Stimulated activated CD4-positive, alpha-beta T cell treated with anti-CD3 and anti-CD28 coated beads, Interleukin-1b, Interleukin-23, amount 100 ng/mL, for 48 hours (primary cell): ENCODE measurements at places on chromosomes 1 and 21.

DNA sequence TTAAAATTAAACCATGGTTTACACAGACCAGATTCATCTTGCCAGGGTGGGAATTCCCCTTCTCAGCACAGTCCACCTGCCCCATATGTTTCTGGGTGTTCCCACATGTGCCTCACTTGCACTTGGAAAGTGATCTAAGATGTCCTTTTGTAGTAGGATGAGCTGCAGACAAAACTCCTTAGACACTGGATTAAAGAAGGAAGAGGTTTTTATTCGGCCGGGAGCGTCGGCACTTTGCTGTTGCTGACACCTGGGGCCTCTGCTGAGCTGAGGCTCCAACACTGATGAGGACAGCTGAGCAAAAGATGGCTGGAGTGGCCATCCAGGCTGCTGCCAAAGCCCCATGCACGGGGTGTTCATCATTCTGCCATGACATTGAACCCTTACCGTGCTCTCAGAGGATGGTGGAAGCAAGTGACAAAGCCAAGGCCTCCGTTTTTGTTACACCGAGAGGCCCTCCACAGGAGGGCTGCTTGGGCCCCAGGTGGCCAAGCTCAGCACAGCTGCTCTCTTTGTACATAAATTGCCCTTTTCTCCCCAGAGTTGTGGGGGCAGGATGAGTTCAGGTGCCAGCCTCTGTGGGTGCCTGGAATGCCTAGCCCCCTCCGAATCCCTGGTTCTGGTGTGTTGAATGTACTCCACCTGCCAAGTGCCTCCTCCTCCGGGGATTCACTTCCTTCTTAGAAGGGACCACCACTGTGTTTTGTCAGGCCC, 7.3 kb upstream of the ACOT11 start:
- DNase-seq = no peak

GRCh38 chr21:43892984-43893535, 28.0 kb downstream of the AGPAT3 start:
- DNase-seq = no peak

GRCh38 chr1:192272732-192273131, 44.1 kb upstream of the RGS21 start:
- no peak for DNase-seq

DNA sequence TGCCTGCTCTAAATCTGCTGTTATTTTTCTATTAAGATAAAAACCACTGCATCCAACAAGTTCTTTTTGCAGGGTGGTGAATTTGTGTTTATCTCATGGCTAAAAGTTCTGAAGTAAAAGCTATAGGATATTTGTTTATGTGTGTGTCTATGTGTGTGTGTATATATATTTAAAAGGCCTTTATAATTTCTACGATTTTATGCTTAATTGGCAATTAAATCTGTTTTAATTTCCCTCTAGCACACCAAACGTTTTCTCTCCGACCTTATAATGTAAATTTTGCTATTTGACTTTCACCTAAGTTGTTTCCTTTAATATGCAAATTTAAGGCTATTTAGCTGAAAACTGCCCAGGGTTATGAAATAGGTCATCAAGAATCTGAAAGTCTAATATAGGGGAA, 19.8 kb upstream of the HPDL start:
- DNase-seq = no peak

DNA sequence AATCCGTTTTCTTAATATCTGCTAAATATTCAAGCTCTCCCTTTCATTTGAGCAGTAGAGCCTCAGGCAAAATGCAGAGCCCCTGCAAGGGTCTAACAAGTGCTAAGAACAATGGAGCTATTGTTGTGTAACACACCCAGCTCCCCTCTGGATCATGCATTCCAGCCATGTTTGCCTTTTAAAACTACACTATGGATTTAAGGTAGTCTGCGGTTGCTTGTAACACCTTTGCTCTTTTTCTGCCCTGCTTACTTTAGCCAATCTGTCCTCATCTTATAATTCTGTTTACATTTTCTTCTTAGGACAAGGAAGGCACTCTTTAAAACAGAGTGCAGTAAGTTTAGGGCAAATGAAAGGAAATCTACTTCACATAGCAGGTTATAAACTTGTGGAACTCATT, 60.0 kb upstream of the C1orf105 start:
- no peak for DNase-seq

DNA sequence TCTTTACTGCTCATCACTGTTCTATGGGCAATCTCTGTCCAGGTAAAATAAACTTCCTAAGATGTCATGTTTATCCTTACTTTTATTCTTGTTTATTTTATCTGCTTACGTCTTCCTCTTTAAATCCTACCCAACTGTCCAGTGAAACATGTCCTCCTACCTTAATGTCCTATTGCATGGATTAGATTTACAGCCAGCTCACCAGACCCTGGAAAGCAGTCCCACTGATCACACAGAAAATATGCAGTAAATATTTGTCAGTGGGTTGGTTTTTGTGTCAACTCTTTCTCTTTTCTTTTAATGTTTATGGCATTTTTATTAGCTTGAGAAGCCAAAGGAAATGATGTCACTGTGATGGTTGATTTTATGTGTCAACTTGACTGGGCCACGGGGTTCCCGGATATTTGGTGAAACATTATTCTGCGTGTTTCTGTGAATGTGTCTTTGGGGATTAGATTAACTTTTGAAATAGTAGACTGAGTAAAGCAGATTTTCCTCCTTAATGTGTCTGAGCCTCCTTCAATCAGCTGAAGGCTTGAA, 258.3 kb downstream of the SRGAP2C start:
- DNase-seq = no peak

- peak; percentile 47 for DNase-seq
These were observed at the start of gene KCTD3 for GRCh38 chr1:215566556-215567490. TSS of gene KCTD3 (plus strand) at chr1:215567304. CDS start at chr1:215567686, 382 bp downstream.

DNA sequence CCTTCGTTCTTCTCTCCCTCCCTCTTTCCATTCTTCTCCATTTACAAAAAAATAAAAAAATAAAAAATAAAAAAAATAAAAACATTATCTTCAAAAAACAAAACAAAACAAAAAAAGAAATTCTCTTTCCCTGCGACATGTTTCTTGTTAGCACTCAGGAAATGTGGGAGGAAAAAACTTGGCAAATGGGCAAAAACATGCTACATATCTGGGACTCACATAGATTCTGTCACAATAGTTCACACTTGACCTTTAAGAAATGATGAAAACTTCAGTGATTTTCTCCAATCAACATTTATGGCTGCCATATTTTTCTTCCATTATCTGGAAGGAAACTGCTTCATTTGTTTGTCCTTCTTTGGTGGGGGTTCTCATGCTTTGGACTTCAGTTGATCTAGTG, 109.3 kb downstream of the PRKAB2 start:
- DNase-seq = no peak

GRCh38 chr21:27645285-27645684, 678.4 kb upstream of the ADAMTS5 start:
- DNase-seq = no peak

DNA sequence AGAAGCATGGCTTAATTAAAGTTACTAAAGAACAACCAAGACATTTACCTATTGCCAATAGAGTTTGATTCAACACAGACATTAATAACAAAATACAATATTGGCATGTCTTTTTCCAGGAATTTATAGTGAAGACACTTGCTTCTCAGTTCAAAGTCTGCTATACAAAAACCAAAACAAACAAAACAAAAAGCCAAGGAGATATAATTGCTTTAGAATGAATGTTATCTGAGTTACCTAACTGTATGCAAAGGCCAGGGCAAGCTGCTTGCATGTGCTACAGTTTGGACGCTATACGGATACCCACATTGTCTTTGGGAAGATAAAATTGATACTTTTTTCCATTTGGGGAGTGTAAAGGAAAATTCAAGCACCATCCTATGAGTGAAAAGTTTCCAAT, 13.6 kb downstream of the FMO5 start:
- DNase-seq = no peak

DNA sequence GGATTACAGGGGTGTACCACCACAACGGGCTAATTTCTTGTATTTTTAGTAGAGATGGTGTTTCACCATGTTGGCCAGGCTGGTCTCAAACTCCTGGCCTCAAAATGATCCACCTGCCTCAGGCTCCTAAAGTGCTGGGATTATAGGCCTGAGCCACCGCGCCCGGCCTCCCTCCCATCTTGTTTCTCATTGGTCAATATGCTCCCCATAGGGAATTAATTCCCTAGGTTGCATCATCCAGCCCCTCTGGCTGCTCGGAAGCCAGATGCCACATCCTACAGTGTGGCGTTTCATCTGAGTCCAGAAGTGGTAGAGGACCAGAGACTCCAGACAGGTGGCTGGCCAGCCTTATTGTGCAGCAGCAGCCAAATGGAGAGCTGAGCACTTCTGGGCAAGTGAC, 11.5 kb upstream of the VASH2 start:
- no peak for DNase-seq

DNA sequence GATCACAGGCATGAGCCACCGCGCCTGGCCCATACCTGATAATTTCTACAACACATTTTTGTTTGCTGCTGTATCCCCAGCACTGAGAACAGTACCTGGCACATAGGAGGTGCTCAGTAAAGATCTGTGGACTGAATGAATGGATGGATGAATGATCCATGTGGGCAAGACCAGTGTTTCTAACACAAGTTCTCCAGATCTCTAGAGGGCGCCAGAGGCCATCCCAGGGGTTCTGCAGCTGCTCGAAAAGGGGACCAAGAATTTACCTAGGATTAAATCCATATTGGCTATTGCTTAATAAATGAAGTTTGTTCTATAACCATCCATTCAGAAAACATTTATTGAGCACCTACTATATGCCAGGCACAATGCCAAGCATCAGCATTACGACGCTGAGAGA, 167.7 kb downstream of the ACTL8 start:
- no peak for DNase-seq

GRCh38 chr1:178345238-178345637, 151.5 kb downstream of the CLEC20A start:
- DNase-seq = no peak

DNA sequence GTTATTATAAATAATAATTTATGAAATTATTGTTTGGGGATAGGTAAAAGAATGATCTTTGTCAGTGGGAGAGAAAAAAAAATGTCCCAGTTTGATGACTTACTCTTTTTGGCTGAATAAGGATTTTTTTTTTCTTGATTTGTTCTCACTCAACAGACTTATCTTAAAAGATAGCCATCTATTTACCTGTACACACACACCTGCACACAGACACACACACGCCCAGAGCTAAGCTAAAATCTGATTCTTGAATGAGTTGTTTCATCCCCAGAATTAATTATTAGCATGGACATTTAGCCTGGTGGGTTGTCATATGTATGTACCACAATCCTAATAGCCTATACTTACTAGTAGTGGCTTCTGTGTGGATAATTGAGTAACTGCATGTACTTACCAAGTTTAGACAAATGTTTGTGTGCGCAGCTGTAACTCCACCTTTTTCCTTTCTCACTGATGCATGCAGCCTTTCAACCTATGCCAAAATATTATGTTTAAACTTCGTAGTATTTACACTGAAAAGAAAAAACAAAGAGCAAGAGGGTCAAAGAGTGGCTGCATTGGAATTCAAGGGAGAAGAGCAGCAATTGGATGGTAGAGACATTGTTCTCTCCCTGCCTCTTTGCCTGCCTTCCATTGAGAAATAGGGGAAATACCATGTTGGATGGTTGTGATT, 174.3 kb downstream of the ADGRL2 start:
- DNase-seq = no peak

GRCh38 chr21:36202726-36203602, 46.3 kb downstream of the DOP1B start:
- no peak for DNase-seq

DNA sequence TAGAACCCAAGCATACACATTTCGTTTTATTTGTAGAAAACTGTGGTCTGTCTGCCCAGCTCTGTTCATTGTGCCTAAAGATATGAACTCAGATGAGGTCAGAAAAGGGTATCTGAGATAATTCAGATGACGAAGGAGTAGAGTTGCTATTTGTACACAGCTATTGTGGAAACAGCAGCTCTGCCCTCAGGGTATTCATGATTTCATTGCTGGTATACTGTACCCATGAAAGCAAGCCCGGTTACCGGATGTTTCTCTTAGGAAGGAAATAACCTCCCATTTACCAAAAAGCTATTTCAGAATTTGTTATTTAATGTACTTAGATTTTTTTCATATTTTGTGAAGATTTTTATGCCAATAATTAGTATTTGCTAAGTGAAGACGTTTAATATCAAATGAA, 37.8 kb downstream of the SMAP2 start:
- no peak for DNase-seq

GRCh38 chr21:26769613-26770188, 75.5 kb downstream of the ADAMTS1 start:
- no peak for DNase-seq

- DNase-seq = no peak
These were observed 51.1 kb upstream of the NEK2 start for GRCh38 chr1:211726467-211726995.

- no peak for DNase-seq
These were observed 696.6 kb upstream of the BRINP3 start for GRCh38 chr1:191174298-191174697.
